Coronary artery (tissue), 2 donors: ENCODE measurements at places on chromosomes 7 and 10.

DNA sequence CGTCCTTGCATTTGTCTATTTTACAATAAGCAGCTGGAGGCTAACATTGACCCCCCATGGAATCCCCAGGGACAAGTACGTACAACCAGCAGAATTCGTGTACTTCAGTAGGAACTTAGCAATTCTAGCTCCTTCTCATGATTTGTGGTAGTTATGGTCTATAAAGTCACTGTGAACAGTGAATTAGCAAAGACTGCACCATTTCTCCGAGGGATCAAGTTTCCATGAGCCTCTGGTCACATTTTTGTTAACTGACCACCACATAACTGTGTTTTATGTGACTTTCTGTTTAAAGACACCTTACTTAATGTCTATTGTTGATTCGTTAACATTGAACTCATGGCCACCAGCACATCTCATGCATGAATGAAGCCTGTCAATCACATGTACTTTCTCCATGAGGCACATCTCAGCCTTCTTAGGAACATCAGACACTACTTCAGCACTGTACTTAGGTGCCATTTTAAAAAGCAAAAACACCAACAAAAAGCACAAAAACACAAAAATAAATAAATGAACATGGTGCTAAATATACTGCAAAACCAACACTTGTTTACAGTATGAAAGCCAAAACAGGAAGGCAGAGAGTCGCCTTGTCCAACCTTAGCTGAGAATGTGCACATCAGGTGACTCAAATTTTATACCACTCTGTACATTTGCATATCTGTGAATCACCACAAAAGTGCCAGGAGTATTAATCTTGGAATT lies 9.0 kb upstream of the UCN3 start:
- no peak for DNase-seq

- no peak for DNase-seq
Observed at GRCh38 chr7:17474724-17475344, 176.4 kb downstream of the AHR start.

GRCh38 chr10:106826716-106827115 lies 337.8 kb downstream of the SORCS1 start:
- no peak for DNase-seq

DNA sequence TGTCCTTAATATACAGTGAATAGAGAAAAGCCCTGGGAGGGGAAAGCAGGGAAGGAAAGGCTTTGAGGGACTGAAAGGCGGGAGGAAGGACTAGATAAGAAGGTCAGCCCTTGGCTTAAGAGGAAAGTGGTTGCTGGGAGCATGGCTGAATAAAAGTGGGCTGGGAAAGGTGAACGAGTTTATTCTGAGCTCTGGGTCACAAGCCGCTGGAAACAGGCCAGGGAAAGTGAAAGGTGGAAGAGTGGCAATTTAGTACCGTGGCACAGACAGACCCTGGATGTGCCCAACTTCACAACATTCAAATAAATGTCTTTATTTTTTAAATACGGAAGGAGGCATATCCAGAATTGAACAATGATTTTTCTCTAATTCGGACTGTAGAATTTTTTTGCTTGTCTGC lies 39.7 kb downstream of the TAC1 start:
- no peak for DNase-seq

GRCh38 chr7:142407939-142408570 lies 150.2 kb upstream of the PRSS58 start:
- DNase-seq, result no peak

- no peak for DNase-seq
Observed at GRCh38 chr10:17607603-17608332, 9.4 kb downstream of the HACD1 start.

DNA sequence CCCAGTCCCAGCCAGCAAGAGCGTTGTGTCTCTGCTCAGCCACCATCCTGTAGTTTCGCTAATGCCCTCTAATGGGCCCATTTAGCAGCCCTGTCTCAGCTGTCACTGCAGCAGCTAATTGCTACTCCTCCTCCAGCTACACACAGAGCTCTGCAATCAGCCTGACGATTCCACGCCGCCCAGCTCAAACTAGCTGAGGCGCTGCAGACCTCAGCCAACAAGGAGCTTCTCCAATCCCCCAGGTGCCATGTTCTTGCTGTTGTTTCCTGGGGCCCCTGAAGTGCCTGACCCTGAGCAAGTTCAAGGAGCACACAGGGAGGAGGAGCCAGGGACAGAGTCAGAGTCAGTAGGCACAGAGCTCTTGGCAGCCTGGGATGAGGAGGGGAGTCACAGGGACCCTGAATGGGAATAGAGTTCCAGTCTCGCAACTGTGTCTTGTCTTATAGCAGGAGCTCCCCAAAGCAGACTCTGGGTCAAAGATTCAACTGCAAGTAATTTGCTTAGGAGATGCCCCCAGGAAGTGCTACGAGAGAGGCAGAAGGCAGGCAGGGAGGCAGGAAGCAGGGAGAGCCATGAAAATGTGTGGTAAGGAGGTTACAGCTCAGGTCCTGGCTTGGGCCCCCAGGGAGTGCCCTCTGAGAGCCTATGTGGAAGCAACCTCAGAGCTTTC lies 135.8 kb upstream of the UNC5B start:
- DNase-seq, result no peak
